ENCODE measurements at places on chromosomes 1 and 21.

- DNase-seq, result peak; percentile 55
These were observed 31.1 kb upstream of the SLC45A3 start for GRCh38 chr1:205711105-205712048.

DNA sequence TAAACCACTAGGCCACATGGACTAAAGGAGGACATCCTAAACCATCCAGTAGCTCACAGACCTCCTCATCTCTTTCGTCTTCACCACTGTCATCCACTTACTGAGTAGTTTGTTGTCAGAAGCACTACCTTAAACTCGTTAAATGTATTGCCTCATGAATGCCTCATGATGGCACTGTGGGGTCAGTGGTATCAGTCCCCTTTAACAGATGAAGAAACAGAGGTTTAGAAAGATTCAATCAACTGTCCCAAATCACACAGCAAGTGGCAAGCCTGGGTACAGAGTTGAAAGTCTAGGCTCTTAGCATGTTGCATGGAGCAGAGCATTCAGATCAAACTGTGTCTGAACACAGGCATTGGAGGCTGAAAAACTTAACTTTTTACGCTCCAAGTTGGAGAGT is 183.6 kb upstream of the KIAA0040 start:
- no peak for DNase-seq

- no peak for DNase-seq
These were observed 10.0 kb upstream of the FAAP20 start for GRCh38 chr1:2204415-2205190.

DNA sequence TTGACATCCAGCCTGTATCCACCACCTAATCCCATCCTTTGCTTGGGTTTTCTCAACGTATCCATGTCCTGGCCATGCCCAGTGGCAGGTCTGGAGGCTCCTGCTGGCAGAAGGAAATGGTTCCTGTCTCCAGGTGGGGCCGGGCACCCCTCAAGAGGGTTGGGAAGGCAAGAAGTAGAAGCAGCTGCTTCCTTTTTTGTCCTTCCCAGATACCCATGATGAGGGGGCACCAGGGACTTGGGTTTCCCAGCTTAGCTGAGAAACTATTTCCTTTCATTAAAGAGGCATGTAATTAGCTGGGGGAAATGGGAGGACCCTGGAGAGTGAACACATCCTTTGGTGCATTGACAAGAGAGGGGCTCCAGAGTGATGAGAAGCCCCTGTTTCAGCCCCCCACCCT is 21.1 kb upstream of the SLC45A3 start:
- no peak for DNase-seq

DNA sequence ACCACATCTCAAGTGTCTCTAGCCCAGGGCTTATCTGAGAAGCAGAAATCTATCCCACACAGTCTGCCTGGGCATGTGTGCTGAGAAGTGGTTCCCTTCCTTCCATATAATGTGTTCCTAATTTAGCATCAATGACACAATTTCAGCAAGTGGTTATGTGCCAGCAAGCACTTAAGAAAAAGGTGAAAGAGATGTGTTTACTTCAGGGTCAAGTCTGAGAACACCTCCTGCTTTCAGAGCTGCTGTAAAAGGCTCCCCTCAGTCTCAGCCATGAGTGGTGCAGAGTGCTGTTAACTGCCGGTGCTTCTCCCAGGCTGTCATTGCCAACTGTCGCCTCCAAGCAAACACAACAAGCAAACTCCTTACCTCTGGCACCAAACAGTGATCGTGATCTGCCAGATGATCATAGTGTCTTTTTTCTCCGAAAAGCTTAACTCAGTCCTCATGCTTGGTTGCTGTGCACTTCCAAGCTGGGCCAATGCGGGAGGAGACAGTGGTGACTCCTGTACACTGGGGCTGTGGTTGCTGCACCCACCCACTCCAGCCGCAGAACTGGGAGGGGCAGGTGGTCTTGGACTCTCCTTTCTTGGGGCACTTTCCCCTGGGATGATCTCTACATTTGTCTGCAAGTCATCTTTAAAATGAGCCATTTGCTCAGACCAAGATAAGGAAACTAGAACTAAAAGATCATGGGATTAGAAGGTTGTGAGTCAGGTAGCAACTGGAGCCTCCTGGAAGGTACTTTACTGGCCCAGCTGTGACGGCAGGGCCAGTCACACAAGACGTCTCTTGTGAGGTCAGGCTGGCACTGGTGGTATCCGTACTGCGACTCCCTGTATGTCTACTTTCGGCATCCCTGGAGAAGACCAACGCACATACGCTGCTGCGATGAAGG is 32.4 kb downstream of the ATP1A1 start:
- DNase-seq, result no peak

DNA sequence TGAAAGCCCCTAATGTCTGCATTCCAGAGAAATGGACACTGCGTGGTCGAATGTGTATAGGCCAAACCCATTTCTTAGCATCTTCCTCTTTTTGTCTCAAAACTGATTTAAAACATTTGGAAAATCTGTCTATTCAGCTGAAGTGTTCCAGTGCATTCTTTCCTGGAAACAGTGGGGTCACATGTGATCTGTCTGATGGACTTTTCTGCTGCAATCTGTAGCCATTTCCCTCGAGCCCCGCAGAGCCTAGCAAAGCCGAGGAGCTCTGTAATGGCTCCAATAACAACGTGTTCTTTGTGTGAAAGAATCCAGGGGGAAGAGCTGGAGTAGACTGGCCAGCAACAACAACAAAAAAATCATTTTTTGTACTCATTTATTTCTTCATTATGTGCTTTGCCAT is 329.3 kb downstream of the BARHL2 start:
- DNase-seq, result no peak

- peak; percentile 31 for DNase-seq
These were observed at the start of gene C1orf232 for GRCh38 chr1:26168410-26169197. C1orf232 (minus strand) TSS chr1:26168963; CDS start chr1:26168499, 464 bp downstream.

DNA sequence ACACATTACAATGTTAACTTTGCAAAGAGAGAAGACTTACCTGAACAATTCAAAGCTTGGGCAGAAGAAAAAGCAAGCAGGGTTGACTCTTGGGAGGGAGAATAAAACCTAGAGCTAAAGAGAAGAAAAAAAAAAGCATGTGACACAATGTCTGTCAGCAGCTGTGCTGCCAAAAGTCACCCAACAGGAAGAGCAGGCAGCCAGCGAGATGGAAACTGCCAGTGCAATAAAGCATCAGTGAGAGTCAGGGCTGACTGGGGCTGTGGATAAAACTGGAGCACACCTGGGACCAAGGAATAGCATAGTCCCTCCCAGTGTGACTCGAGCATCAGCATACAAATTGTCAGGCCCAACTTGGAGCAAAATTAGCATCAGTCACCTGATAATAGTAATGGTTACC is 65.0 kb upstream of the SLC22A15 start:
- no peak for DNase-seq

- no peak for DNase-seq
These were observed 131.7 kb downstream of the HHIPL2 start for GRCh38 chr1:222416001-222416791.

- DNase-seq, result no peak
These were observed 166.5 kb downstream of the LMO4 start for GRCh38 chr1:87495147-87495546.

DNA sequence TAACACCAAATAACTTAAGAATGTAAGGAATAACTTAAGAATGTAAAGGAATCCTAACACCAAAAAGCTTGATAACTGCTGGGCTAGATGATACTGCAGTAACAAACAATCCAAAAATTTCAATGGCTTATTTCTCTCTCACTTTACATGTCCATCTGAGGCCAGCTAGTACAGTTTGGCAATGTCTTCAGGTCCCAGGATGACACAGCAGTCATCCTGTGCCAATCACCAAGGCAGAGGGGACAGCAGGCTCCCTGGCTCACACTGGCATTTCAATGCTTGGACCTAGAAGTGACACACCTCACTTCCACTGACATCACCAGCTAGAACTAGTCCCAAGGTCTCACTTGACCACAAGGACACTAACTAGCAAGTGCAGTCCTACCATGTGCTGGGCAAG is 15.3 kb downstream of the DNAJC11 start:
- DNase-seq, result no peak

GRCh38 chr1:23393706-23394105 is 24.1 kb upstream of the ZNF436 start:
- no peak for DNase-seq

DNA sequence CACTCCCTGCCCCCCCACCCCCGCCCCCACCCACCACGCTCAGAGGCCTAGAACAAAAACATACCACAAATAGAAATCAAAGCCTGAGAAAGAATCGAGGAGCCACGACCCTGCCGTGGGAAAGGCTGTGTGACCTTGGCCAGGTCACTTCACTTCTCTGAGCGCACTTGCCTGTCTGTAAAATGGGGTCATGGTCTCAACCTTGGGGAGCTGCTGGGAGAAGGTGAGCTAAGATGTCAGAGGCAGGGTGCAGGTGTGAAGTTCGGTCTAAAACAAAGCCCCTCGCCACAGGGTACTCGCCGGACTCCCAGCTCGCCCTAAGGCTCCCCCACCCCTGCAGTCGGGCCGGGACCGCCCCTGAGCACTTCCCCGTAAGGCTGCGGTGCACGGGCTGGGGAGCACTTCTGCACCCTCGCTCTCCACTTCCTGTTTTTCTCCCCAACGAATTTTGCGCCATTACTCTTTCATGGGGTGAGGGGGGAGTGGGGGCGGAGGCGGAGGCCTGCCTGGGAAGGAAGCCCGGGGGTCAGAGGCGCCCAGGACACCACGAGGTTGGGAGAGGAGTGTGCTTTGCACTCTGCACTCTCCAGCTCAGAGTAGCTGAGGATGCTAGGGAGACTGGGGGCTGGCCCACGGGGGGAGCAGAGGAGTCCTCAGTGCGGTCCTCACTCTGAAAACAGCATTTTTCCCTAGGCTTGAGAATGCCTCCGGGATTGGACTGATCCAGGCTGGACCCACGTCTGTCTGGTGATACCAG is 21.9 kb upstream of the PIK3CD start:
- no peak for DNase-seq

DNA sequence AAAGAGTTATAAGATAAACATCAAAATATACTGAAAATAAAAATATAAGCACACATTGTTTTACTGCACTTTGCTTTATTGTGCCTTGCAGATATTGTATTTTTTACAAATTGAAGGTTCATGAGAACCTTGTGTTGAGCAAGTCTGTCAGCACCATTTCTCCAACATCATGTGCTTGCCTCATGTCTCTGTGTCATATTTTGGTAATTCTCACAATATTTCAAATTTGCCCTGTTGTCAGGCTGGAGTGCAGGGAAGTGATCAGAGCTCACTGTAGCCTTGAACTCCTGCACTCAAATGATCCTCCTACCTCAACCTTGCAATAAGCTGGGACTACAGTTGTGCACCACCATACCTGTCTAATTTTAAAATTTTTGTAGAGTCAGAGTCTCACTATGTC is 21.3 kb upstream of the CNIH3 start:
- DNase-seq, result no peak

GRCh38 chr21:14864211-14865021 is 200.4 kb downstream of the NRIP1 start:
- peak; percentile 32 for DNase-seq

GRCh38 chr1:183237046-183237445 is 51.0 kb downstream of the LAMC2 start:
- no peak for DNase-seq

DNA sequence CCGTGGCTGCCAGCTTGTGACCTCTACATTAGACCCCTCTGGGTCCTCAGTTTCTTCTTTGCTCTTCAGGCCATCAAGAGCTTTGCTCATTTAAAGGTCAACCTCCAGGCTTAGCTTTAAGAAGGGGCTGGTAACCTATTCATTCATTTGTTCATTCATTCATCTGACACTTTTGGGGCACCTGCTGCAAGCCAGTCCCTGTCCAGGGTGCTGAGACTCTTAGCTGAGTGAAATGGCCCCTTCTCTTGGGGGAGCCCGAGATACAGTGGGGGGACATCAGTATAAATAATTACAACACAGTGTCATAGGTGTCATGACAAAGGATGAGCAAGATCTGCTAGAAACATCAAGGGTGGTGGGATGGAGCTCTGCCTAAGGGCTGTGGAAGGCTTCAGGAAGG is 10.5 kb upstream of the TTC4 start:
- no peak for DNase-seq

- DNase-seq, result no peak
These were observed 172.8 kb downstream of the CLEC20A start for GRCh38 chr1:178324003-178324402.

DNA sequence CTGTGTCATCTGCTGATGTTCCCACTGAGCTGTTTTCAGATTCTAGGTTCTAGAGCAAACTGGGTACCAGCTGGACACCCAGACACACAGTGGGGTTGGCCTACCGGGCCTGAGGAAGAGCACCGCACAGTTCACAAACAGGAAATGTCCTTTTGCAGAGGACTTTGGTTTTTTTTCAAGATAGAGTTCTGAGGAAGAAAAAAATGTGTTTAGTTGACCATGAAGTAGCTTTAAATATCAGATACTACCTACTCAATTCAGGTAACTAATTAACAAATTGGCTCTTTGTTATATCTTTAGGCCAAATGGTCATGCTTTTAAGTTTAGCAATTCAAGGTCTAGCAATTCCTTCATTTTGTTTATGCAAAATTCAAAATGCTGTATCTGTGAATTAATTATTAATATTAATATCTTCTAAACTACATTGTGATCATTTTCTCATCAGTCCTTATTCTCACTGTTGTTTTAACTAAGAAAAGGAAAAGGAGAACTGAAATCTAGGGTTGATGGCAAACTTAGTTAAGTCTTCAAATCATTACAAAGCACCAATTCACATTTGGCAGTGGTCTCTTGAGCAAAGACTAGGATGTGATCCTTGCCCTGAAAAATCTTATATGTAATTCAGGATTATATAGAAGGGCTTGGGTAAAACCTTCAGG is 17.2 kb upstream of the NCF2 start:
- no peak for DNase-seq

GRCh38 chr1:6891781-6892579 is 106.7 kb downstream of the CAMTA1 start:
- DNase-seq, result no peak

DNA sequence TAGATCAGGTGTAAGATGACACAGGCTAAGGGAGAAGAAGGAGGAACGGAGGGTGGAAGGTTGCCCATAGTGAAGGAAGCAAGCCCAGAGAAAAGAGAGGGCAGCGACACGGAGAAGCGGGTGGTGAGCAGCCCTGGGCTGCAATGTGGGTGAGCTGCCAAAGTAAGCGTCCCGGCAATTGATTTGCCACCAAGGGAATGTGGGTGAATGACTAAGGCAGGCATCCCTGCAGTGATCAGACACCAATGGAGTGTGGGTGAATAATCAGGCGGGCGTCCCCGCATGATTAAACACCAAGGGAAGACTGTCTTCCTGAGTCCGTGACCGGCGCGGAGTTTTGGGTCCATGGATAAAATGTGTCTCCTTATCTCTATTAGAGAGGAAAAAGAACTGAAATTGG is 79.6 kb downstream of the UCHL5 start:
- DNase-seq, result no peak

DNA sequence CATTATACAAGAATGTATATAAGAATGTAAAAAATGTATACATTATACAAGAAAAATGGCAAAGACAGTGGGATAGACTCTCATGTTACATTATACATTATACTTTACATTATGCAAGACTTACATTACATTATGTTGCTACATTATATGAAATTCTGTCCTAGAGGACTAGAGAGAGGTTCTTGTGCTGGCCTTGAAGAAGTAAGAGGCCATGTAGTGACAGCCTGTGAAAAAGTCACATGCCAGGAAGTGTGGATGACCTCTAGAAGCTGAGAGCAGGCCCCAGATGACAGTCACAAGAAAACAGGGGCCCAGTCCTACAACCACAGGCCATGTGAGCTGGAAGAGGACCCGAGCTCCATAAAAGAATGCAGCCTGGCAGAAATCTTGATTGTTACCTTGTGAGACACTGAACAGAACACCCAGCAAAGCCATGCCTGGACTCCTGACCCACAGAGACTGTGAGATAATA is 30.5 kb upstream of the AHCYL1 start:
- no peak for DNase-seq
